Muscle of leg (tissue), 16 donors: ENCODE measurements at places on chromosomes 1 and 21. TPM values are rescaled to one million over a fixed set of nuclear protein-coding genes. Genes with fewer than 3 reads are reported as not detected.
A peak's percentile ranks its signal among the peaks of the same experiment; 100 is the strongest.

BSND gene
- not detected for total RNA-seq

DNA sequence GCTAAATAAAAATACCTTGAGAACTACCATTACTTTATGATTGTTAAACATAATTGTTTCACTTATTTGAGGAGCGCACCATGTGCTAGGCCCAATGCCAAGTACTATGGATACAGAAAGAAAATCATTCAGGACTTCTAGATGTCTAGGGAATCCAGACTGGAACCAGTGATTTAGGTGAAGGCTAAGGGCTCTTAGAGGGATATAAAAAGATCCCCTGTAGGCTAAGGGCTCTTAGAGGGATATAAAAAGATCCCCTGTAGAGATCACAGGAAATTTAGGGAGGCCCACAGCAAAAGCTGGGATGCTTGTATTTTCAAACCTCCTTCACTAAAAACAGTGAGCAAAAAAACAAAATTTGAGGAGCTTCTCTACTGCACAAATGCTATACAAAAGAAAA lies 6.7 kb downstream of the TOR1AIP2 start:
- DNase-seq, result no peak

TTC22 gene
- 0.09 TPM for total RNA-seq

DNA sequence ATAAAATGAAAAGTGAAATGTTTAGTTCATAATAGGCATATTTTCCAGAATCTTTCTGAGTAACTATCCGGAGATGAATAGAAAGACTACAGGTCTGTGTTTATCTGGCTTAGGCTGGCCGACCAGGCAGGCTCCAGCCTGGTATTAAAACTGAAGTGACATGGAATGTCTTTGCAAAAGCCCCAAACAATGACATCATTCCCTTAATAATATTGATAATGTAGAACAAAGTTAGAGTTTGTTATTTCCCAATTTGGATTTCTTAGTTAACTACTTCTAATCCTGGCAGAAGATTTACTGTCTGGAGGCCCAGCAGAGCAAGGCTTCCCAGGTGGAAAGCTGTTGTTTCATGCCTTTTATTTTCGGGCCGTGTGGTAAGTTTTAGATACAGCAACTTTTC lies 207.7 kb downstream of the GREM2 start:
- peak; percentile 50 for DNase-seq

- DNase-seq, result peak; percentile 68
These were observed at the start of gene NLRP3 for GRCh38 chr1:247415423-247416361. TSS of gene NLRP3 (plus strand) at chr1:247416173. CDS start at chr1:247418801, 2,628 bp downstream.

GUCA2A gene
- not detected for total RNA-seq

DNA sequence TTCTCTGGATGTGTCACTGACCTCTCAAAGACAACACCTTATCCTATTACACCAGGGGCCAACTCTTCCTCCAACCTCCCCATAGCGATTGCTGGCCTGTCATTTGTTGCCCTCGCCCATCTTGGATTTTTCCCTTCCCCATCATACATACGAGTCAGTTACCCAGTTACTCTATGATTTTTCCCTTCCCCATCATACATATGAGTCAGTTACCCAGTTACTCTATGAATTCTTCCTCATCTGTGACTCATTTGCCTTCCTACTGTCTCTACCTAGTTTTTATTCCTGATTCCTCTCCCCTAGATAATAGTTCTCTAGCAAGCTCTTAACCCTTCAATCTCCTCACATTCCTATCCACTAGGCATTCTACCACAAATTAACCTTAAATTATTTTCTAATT lies 178.8 kb downstream of the NR5A2 start:
- DNase-seq, result no peak

DNA sequence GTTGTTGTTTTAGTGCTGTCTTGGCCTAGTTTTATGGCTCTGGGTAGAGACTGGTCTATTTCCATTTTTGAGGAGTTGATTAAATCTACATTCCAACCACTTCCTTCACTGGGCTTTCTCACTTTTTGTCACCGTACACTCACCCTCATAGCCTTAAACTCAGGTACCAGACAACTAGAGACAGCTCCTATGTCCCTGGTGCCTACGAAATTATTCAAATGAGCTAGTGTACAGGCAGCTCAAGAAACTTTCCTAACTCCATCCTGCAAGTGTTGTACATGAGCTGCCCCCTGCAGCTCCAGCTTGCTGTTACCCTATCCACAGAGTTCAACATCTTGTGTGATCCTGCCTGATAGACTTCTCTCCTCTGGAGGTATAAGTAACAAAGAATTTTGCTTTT lies 704.8 kb upstream of the RGS18 start:
- no peak for DNase-seq

- no peak for DNase-seq
These were observed 34.6 kb downstream of the OLFML2B start for GRCh38 chr1:161989108-161989507.

ADORA3 gene
- 0.58 TPM for total RNA-seq

DNA sequence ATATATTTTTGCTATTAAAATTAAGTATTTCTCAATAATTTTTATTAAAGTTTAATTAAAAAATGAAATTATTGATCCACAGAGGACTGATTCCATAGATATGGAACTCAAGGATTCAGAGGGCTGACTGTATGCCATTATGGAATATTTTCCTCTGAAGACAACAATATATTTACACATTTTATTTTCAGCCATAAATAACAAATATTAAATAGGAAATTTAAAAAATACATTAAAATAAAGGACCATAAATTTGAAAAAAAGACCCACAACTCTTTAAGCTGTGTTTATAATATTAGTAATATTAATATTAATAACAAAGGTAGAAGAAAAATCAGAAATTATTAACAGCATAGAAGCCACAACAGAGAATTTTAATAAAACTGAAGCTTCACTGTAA lies 18.2 kb downstream of the RGS13 start:
- no peak for DNase-seq

SPATA6 gene
- 20.6 TPM for total RNA-seq

- peak; percentile 39 for DNase-seq
These were observed 54.5 kb upstream of the RAP1A start for GRCh38 chr1:111565079-111565478.

DNA sequence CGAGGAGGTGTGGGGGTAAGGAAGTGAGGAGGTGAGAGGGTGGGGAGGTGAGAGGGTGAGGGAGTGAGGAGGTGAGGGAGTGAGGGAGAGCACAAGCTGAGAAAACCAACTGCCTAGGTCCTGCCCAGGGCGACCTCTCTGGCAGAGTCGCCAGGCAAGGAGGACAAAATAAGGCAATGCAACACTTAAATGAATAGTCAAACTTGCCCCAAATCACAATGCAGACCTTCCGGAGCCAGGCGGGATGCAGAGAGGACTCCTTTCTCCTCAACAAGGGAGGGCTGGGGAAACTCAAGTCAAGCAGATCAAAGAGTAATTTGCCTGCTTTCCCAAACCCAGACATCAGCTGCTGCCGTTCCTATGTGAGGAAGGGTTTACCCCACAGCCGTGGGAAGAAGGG lies 86.0 kb downstream of the CCDC185 start:
- no peak for DNase-seq

IL19 gene
- not detected for total RNA-seq

GRCh38 chr1:81550753-81551152 lies 250.0 kb upstream of the ADGRL2 start:
- DNase-seq, result no peak

GRCh38 chr1:25197235-25197975 lies 34.9 kb downstream of the SYF2 start:
- DNase-seq, result no peak

PAPPA2 gene
- 4.2 TPM for total RNA-seq

GRCh38 chr21:42586406-42586805 lies 67.0 kb upstream of the PDE9A start:
- no peak for DNase-seq

KLF17 gene
- 0.13 TPM for total RNA-seq

SIPA1L2 gene
- 24.6 TPM for total RNA-seq

DNA sequence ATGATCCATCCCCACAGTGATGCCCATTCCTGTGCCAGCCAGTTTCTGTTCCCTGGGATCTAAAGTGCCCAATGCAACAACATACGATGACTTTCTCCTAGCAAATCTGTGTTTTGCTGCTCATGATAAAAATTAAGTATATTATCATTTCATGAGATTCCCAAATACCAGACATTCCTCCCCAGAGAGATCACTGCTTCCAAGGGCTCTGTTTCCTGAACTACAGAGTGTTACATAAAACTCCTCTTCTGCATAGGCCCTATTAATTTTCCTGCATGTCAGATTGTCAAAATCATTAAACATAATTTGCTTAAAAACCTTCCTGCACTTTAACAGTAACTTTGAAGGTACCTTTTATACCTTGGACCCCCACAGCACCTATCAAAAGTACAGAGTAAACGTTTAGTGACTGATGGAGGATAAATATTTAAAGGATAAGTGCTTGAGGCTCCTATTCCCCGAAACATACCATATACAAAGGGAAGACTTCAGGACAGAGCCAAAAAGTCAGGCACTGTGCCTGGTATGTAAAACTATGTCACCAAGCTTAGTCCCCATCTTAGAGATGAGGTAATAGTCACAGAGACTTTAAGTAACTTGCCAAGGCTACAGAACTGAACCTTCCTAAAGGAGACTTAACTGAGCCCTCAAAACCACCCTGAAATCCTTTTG lies 50.2 kb downstream of the SLC25A24 start:
- DNase-seq, result no peak

THEM5 gene
- total RNA-seq, result not detected

DNA sequence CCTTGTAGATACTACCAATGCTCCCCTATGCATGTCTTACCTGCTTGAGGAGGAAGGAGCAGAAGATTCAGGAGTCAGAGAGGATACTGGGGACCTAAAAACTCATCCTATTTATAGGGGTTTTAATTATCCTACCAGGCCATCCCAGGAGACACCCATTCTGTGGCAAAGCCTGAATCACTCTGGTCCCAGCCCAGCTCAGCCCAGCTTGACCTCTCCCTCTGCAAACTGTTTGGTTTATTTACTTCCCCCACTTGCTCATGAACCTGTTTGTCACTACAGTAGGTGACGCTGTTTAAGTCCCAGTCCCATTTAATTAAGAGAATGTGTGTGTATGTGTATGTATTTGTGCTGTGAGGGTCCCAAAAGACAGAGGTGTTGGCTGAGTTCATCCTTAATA lies at the start of gene RPTN:
Gene RPTN, minus strand, starts transcription at position 85 of the 400 bp plus-strand sequence. CDS start 1,339 bp downstream, outside the sequence.
- DNase-seq, result no peak

GRCh38 chr1:226255380-226255779 lies 31.9 kb downstream of the MIXL1 start:
- DNase-seq, result no peak

DNA sequence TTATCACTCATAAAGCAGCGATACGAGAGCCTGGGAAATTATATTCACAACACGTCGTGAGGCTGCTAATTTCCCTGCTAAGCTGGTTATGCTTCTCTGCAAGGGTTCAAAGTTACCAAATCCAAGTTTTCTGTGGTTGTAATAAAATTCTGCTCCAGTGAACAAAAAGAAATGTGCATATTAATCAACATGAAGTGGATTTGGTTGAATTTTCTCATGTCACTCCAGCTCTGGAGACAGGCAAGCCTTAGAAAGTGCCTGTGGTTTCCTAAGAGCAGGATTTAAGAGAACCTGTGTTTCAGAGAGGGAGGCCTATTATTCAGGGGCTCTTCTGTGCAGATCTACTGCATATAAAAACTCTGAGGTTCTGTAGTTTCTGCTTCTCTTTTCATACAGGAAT lies 87.5 kb downstream of the WLS start:
- no peak for DNase-seq

- no peak for DNase-seq
These were observed 12.7 kb downstream of the SIPA1L2 start for GRCh38 chr1:232617237-232617636.

DNA sequence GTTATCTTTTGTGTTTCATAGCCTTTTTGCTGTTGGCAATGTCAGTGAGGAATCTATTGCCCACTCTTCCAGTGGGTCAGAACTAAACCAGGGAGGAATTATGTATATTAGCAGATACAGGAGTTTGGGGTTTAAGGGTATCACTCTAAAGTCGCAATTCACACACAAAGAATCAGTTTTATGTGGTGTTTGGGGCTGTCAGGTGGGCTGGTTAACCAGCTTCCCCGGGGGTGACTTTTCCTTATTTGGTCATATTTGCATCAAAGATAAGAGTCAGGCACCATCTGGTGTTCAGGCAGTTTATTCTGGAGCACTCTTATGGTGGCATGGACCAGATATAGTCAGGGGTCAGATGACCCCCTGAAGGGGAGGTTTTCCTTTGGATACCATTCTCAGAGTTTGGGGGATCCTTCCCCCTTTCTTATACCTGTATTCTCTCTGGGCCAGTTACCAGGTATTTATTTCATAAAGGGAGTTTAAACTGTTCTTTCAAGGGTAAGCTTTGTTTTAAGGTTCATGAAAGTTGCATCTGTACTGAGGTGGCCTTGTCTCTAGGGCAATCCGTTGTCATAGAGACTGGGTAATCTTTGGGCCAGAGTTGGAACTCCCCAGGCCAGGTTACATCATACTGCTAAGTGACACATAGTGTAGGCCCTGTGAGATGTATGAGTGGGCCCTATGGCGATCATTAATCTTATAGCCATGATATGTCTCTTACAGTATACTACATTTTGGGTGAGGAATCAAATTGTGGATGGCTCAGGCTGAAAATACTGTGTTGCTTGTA lies 148.2 kb downstream of the RWDD3 start:
- DNase-seq, result no peak

GRCh38 chr1:53153752-53154151 lies 11.3 kb upstream of the SLC1A7 start:
- no peak for DNase-seq

SYT6 gene
- total RNA-seq, result 0.40 TPM

DNA sequence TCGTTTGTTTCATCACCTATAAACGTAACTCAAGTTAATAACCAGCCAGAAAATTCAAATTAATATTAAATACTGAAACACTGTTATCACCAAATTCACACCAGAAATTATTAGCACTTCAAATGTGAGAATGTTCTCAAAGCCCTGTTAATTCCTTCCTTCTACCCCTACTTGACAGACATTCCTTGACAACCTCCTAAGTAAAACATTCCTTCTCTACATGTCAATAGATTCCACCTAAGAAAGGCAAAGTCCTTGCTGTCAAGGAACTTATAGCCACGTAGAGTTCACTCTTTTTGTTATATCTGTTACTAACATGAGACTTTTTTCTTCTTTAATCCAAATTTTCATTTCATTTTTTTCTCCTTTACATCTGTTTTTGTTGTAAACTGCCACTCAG lies 441.5 kb downstream of the SMYD3 start:
- DNase-seq, result no peak

- no peak for DNase-seq
These were observed 46.1 kb downstream of the MEGF6 start for GRCh38 chr1:3564921-3565831.

GRCh38 chr1:192689459-192689858 lies 53.5 kb downstream of the RGS13 start:
- DNase-seq, result no peak

- no peak for DNase-seq
These were observed 491.0 kb downstream of the MATN1 start for GRCh38 chr1:30232288-30232899.

DNA sequence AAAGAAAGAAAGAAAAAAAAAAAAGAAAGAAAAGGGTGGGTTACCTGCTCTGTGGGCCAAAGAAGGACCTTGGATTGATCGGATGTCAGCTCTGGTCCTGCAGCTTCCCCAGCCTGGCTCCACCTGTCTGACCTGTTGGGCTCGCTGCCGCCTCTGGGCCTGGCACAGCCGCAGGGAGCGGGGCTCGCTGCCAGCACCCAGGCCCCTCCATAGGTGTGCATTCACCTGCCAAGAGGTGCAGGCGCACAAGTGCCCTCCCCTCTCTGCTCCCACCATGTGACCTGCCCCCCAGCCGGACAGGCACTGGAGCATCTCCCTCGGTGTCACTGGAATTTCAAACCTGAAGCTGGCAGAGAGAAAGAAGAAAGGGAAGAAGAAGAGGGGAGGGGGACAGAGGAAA lies 33.1 kb upstream of the GPR157 start:
- no peak for DNase-seq

ESPN gene
- 0.22 TPM for total RNA-seq

- DNase-seq, result no peak
These were observed at the start of the genes FBXO2 and FBXO44 for GRCh38 chr1:11654137-11654938. TSS of gene FBXO2 (minus strand) at chr1:11654429. CDS start at chr1:11654340, 89 bp downstream. TSS of gene FBXO44 (plus strand) at chr1:11654877. CDS start at chr1:11655836, 959 bp downstream.

GRCh38 chr1:94678202-94678848 lies 136.8 kb upstream of the F3 start:
- DNase-seq, result no peak
